OCI-M1 (cell line): ENCODE measurements at places on chromosomes 12 and 14.

DNA sequence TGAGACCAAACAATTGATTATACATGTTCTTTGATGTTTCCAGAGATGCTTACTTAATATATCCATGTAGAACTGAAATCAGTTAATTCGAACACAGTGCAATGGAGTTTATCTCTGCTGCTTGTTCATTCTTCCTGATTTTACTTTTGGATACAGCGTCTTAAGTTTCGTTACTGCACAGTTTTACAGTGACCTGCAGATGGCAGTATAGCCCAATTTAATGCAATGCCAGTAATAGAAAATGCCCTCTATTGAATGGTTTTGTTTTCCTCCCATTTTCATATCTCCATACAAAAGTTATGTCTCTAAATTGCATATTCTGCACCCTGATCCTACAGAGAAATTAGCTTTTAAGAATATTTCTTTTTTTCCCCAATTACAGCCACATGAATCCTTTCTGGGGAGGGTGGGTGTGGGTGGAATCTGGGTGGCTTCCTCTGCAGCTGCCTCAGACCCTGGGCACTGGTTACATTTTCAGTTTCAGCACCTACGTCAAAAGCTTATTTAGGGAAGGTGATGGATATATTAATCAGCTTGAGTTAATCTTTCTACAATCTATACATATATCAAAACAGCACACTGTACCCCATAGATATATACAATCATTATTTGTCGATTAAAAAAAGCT lies 101.1 kb upstream of the DCD start:
- peak; percentile 76 for DNase-seq

DNA sequence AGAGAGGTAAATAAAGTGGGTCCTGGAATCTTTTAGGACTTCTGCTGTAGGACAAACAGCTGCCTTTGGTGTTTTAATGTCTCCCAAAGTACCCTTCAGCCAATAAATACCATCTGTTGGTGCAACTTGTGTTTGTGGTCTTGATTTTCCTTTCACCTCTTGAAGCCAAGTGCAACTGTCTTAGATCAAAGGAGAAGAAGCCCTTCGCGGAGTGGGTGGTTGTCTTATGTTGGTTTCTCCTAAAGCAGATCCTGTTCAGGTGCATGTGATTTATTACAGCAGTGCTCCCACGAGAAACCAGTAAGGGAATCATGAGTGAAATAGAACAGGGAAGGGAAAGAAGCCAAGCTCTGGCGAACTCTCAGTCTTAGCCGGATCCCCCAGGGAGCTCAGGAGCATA lies 27.7 kb downstream of the HRK start:
- DNase-seq = no peak

GRCh38 chr12:131351319-131352028 lies 359.4 kb upstream of the SFSWAP start:
- DNase-seq = peak; percentile 96

- DNase-seq = no peak
These were observed 383.7 kb downstream of the EGLN3 start for GRCh38 chr14:33567023-33567728.

DNA sequence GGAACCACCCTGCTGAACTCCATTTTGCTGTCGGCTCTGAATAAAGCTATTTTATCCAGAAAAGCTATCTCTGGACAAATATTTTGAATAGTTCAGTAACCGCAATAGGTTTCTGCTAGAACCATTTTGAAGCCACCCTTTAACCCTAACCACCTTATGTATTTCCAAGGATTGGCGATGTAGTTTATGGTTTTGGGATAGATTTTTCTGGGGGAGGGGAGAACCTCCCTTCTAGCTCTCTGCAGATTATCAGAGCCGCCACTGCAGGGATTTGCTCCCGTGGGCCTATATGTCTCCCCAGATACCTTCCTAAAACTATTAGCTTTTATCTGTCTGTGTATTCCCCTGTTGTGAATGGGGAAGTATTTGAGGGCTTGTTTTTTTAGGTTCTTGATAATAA lies 1.8 kb upstream of the TUBA1B start:
- peak; percentile 52 for DNase-seq

DNA sequence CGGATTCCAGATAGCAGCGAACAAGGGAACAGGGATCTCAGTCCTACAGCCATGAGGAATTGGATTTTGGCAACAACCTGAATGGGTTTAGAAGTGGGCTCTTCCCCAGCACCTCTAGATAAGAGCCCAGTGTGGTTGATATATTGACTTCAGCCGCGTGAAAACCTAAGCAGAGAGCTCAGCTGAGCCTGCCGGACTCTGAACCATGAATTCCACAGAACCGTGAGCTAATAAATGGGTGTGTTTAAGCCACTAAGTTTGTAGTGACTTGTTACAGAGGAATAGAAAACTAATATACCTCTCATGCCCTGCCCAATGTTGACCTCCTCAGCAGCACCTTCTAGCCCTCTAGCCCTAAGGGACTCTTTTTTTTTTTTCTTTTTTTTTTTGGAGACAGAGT lies 32.4 kb upstream of the TMED10 start:
- no peak for DNase-seq

- DNase-seq = no peak
These were observed 86.3 kb downstream of the OTX2 start for GRCh38 chr14:56724013-56724412.

DNA sequence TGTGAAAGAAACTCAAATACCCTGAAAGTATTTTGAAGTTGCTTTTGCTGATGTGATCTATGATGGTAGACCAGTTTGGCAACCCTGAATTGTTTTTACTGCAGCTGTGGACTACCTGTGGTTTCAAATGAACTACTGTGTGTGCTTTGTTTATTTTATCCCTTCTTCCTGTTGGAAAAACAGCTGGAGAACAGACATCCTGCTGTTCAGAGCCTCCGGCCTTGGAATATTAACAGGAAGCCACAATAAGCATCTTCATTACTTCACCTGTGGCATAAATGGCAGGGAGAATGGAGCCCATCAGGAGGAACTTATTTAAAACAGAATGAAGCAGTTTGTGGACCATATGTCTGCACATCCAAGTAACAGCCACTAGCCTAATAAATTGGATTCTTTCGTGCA lies 104.8 kb downstream of the DUSP6 start:
- DNase-seq = no peak

DNA sequence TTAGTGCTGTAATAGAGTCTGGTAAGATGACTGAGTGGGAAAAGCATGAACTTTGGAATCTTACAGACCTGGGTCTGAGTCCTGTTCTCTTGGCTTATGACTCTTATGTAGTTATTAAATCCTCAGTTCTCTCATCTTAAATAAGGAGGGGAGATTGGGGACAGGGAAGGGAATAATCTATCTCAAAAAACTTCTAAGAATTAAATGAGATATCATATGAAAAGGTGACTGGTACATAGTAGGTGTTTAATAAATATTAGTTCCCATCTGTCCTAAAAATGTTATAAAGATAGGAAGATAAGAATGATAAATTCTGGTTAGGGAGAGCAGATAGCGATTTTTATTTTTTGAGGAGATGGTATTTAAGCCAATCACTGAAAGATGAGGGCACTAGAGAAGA lies 119.1 kb downstream of the INSM2 start:
- no peak for DNase-seq

DNA sequence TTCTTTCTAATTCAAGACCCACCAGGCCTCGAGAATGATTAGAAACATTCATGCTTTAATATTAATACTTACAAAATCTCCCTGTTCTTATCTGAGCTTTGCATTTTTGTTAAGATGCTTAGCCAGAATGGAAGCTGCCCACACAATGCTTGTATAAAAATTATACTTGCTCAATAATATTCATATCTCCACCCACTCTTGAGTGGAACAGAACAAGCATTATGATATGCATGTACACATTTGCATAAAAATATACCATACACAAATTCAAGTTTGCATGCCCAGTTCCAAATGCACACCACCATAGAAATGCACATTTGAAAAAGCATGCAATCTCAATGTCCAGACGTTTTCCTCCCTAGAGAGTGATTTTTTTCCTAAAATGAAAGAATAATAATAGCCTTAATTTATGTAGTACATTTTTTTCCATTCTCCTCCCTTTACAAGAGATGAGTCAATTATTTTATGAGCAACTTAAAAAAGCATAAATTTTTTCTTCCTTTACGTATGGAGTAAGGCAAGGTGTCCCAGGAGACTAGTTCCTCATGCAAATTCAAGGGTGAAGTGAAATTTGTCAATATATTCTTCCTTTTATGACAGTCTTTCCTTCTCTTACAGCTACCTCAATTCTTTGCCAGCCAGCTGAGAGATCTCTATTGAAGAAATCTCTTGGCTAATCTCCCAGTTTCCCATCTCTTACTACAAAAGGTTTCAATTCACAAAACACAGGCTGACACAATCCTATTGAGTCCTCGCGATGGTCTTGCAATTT lies 313.1 kb upstream of the GARIN6 start:
- no peak for DNase-seq

- peak; percentile 61 for DNase-seq
These were observed 153.8 kb upstream of the DDHD1 start for GRCh38 chr14:53306911-53307310.

- DNase-seq = no peak
These were observed 83.0 kb downstream of the EPS8 start for GRCh38 chr12:15706010-15706676.

GRCh38 chr12:121038861-121039668 lies at the start of gene OASL:
Gene OASL (minus strand): TSS chr12:121039246. CDS start chr12:121038971, 275 bp downstream.
- peak; percentile 64 for DNase-seq

GRCh38 chr12:78880078-78880477 lies 15.5 kb downstream of the SYT1 start:
- no peak for DNase-seq

GRCh38 chr12:51386351-51386750 lies 4.9 kb downstream of the GALNT6 start:
- DNase-seq = no peak

DNA sequence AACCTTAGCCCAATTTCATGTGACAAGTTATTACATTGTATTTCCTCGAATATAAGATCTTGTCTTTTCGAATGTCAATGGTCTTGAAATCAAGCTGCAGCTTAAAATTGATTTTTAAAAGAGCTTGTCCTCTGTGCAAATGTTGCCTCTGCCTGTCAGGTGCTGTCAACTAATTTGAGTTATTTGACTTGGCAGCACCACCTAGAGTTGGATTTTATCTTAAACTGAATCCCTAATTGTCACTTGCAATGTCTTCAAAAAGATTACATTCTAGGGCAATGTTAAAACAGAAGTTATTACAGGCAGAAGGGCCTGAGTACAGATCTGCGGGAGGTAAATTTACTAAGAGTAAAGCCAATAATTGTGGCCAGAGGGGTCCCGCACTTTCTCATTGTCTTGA lies 26.2 kb upstream of the TUNAR start:
- no peak for DNase-seq

DNA sequence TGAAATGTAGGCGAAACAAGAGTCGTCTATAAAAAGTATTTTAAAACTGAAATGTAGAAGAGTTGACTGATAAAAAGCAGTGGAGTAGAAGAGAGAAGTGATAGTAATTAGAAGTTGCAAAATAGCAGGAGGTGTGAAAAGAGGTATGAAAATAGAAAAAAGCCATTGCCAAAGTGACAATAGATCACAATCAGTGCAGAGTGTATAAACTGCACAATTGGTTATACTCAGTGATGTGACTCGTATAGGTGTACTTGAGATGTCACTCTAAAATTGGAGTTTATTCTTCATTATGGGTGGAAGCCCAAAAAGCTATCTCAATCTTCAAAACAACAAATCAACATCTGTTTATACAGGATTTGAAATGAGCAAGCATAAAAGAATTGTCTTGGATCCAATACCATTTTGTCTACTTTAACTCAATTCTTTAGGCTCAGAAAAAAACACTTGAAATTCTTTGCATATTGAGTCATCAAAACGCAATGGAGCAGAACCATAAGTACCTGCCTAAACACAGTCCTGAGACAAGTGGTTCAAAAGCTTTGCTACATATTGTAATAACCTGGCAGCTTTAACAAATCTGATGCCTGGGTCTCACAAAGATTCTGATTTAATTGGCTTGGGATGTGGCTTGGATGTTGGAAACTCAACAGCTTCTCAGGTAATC lies 8.8 kb downstream of the IKBIP start:
- DNase-seq = no peak

GRCh38 chr12:69534389-69534822 lies 50.9 kb upstream of the CCT2 start:
- DNase-seq = peak; percentile 71

- no peak for DNase-seq
These were observed 54.7 kb upstream of the OTOGL start for GRCh38 chr12:80044694-80045046.

- DNase-seq = no peak
These were observed 79.2 kb upstream of the CMKLR1 start for GRCh38 chr12:108418164-108418890.

- no peak for DNase-seq
These were observed 56.6 kb downstream of the EID3 start for GRCh38 chr12:104360157-104360556.

- peak; percentile 41 for DNase-seq
These were observed 700 bp downstream of the KCNJ8 start for GRCh38 chr12:21773806-21774205.

DNA sequence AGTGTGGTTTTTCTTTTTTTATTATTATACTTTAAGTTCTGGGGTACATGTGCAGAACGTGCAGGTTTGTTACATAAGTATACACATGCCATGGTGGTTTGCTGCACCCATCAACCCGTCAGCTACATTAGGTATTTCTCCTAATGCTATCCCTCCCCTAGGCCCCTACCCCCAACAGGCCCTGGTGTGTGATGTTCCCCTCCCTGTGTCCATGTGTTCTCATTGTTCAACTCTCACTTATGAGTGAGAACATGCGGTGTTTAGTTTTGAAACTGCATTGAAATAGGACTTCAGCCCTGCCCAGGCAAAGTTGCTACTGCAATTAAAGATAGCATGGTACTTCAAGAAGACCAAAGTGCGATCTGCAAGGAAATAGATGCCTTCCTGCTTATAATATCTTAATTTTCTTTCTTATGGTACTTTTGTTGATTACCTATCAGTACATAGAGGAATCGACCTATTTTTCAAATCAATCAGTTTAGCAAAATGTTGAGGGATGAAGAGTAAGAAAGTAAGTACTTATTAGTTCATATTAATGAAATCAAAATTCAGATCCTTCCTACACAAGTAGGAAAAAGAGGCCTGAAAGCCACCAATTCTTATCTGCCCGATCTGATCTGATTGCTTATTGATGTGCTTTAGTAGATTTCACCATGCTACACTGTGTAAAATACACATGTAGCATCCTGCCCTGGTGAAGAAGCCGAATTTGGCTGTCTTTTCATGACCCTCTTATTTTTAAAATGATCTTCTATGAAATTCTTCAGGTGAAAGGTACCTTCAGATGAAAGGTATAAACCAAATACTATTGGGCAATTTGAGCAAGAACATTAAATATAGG lies 1.6 kb downstream of the LTA4H start:
- peak; percentile 21 for DNase-seq

- DNase-seq = peak; percentile 40
These were observed 20.0 kb upstream of the APPL2 start for GRCh38 chr12:105256011-105256410.

- DNase-seq = peak; percentile 78
These were observed 29.0 kb downstream of the PTPRQ start for GRCh38 chr12:80472911-80473500.

- DNase-seq = no peak
These were observed 291.1 kb upstream of the RTL1 start for GRCh38 chr14:101194373-101195308.
